ENCODE measurements at places on chromosomes 6 and 20.

- H3K27me3 ChIP-seq, result no peaks in the 10 kb centered on the region
- H3K27ac ChIP-seq, result no peak overlapping the region
- H3K4me3 ChIP-seq, result no peak overlapping the region
Measured at GRCh38 chr20:49657118-49657901, 56.4 kb downstream of the B4GALT5 start.

DNA sequence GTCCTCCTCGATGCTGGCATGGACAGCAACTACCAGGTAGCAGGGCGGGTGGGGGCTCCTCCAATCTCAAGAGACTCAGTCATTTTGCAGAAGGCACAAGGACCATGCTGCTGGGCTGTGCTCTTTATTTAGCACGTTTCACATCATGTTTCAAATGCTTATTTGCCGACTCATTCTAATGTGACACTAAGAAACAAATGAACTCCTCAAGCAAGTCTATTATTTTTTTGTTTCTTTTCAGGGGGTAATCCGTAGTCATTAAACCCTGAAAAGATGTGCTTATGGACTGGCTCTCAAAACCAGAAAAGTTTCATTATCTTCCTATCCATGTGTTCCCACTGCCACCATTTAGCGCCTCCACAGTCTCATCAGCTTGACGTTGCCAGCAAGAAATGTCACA is 92.9 kb downstream of the ANKS1A start:
- no peaks in the 10 kb centered on the region for H3K27me3 ChIP-seq
- H3K36me3 ChIP-seq, result peaks cover 17% of the 10 kb centered on the region
- no peak overlapping the region for H3K4me3 ChIP-seq
- H3K4me1 ChIP-seq, result peaks cover 2% of the 10 kb centered on the region

DNA sequence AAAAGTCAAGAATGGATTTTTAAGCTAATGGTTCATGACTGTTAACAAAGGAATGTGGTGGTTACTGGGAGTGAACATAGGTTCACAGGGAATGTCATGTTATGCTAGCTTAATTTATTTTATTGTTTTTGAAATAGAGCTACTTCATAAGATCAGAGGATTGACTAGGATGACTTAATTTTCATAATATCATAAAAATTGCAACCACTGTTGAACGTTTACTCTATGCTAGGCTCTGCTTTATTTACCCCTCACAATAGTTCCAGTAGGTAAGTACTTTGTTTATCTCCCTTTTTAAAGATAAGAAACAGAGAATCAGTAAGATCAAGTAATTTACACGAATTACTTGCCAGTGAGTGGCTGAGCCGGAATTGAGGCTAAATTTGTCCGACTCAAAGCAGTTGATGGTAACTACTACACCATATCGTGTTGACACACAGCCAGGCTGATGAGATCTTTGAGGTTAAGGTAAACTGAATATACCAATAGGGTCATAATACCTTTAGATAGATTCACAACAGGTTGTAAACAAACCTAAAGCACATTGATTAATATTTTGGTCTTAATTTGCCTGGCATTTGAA is 194.6 kb upstream of the CITED2 start:
- DNase-seq, result no peak
- no peak overlapping the region for H3K27ac ChIP-seq
- no peak overlapping the region for H3K4me3 ChIP-seq
- H3K36me3 ChIP-seq, result no peaks in the 10 kb centered on the region
- H3K27me3 ChIP-seq, result no peaks in the 10 kb centered on the region
- H3K4me1 ChIP-seq, result no peaks in the 10 kb centered on the region

- no peaks in the 10 kb centered on the region for H3K27me3 ChIP-seq
- peak; percentile 12 for DNase-seq
- no peak overlapping the region for H3K27ac ChIP-seq
- H3K4me3 ChIP-seq, result no peak overlapping the region
- no peaks in the 10 kb centered on the region for H3K36me3 ChIP-seq
Measured at GRCh38 chr6:116667623-116668022, 943 bp downstream of the ZUP1 start.

DNA sequence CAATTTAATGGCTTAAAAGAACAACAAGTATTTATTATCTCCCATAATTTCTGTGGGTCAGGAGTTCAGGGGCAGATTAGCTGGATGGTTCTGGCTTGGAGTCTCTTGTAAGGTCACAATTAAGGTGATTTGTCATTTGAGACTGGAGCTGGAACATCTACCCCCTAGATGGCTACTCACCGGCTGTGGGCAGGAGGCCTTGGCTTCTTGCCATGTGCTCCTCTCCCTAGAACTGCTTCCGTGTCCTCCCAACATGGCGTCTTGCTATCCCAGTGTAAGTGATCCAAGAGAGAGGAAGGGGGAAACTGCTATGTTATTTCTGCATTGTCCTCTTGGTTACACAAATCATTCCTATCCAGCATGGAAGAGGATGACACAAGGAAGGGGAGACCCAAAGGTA is 210.2 kb upstream of the ECI2 start:
- no peak overlapping the region for H3K4me3 ChIP-seq
- peaks cover 3% of the 10 kb centered on the region for H3K4me1 ChIP-seq

DNA sequence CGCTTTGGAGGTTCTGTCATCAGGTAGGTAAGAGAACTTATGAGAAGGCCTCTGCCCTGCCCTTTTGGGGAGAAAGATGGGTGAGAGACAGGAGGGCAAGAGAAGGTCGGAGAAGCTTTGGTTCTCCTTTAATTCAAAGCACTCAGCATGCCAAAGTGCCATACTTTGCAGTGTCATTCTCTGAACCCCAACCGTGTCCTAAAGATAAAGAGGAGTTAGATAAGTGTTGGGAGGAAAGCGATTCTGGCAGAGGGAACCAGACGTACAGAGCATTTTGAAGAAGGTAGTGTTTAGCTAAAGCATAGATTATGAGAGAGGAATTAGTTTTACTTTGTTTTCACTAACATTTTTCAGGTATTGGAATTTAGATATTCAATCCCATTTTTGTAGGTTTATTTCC is 40.3 kb downstream of the NKAIN2 start:
- no peak overlapping the region for H3K4me3 ChIP-seq
- DNase-seq, result no peak
- no peaks in the 10 kb centered on the region for H3K4me1 ChIP-seq
- H3K36me3 ChIP-seq, result no peaks in the 10 kb centered on the region
- H3K27me3 ChIP-seq, result no peaks in the 10 kb centered on the region
